ENCODE measurements at places on chromosomes 11 and 22. TPM values are rescaled to one million over a fixed set of nuclear protein-coding genes. Genes with fewer than 3 reads are reported as not detected.

The ASCL2 gene
- not detected for total RNA-seq

The ZC3H7B gene
- total RNA-seq = 23.5 TPM

The SMTNL1 gene
- total RNA-seq = not detected

The CRYBB2 gene
- total RNA-seq = not detected

The KLHDC7B gene
- total RNA-seq = 2.1 TPM

The DEUP1 gene
- total RNA-seq = not detected

The CRYBA4 gene
- not detected for total RNA-seq

The HTR3A gene
- not detected for total RNA-seq

The GGTLC2 gene
- not detected for total RNA-seq

The CSF2RB gene
- total RNA-seq = not detected

The OR6T1 gene
- not detected for total RNA-seq

The TSSK2 gene
- total RNA-seq = not detected

The FGF3 gene
- total RNA-seq = not detected

The GRAMD1B gene
- total RNA-seq = 279 TPM

The APLNR gene
- not detected for total RNA-seq

The NRIP3 gene
- 13.5 TPM for total RNA-seq

The LIMK2 gene
- total RNA-seq = 37.3 TPM

The PRG2 gene
- not detected for total RNA-seq

The VPREB1 gene
- not detected for total RNA-seq

The SHANK3 gene
- 1.2 TPM for total RNA-seq

The SLC7A4 gene
- not detected for total RNA-seq

The PHETA2 gene
- 1.8 TPM for total RNA-seq

The ASPHD2 gene
- 0.77 TPM for total RNA-seq

The HBB gene
- not detected for total RNA-seq

The LYVE1 gene
- total RNA-seq = not detected

The PRODH gene
- total RNA-seq = 0.23 TPM

The OR8H1 gene
- not detected for total RNA-seq

The PLAAT4 gene
- not detected for total RNA-seq

The IGLL1 gene
- not detected for total RNA-seq

The OR10D3 gene
- not detected for total RNA-seq

The MUC5AC gene
- total RNA-seq = under 0.01 TPM

The FAM180B gene
- total RNA-seq = not detected

The MPST gene
- total RNA-seq = 49.9 TPM

The TRIM49 gene
- total RNA-seq = not detected

The CASP12 gene
- not detected for total RNA-seq

The LRRN4CL gene
- 0.02 TPM for total RNA-seq
